T-helper 2 cell (primary cell): ENCODE measurements at places on chromosomes 13 and 19.
A peak's percentile ranks its signal among the peaks of the same experiment; 100 is the strongest.

DNA sequence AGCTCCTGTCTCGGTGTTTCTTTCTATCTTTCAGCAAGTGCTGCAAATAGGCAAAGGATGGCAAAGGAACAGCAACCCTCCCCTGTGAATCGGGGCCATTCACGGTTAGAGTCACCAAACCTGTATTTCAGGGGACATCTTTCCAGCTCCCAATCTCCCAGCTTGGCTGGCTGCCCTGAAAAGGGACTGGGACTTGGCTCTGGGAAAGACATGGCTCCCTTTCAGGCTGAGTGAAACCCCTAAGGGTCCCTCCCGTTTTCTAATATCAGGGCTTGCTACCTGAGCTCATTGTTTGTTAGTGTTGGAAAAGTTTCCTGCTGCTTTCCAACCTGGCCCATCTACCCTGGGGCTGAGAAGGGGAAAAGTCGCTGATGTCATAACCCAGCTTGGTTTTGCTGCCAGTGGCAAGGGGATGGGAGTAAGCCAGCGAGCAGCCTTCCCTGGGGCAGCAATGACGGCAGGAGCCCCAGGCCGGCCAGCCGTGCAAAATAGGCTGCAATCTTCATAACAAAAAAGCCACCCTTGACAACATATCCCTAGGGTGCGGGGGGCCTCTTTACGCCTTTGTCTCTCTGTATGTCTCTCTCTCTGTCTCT, 29.9 kb downstream of the SERP2 start:
- DNase-seq, result no peak

DNA sequence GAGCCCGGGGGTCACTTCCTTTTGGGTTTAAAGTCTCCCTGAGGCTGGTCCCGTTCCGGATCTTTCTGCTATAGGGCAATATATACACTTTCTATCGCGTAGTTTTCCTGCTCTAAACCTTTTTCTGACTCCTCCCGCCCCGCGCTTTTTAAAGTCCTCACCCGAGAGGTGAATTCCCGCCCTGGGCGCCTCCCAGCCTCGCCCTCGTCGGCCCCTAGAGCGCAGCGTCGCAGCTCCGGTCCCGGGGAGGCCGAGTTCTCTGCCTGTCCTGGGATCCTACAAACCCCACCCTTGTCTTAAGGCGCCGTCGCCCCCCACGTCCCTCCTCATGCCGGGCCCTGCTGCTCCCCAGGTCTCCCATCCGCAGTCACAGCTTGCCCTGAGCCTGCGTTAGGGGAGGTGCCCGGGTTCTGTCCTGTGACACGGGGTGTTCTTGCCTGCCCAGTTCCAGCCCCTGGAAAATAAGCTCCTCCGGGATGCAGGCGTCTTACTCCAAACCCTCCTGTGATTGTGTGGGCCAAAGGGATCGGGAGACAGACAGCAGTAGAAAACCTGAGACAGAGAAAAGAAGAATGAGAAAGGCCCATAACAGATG, 491 bp downstream of the ZNF525 start:
- peak; percentile 12 for DNase-seq

- DNase-seq, result no peak
Measured at GRCh38 chr13:95471960-95472359, 80.6 kb upstream of the CLDN10 start.

GRCh38 chr13:76226941-76227340, 590.8 kb downstream of the LMO7 start:
- DNase-seq, result no peak

GRCh38 chr13:19959141-19959830, 759 bp downstream of the ZMYM2 start:
- peak; percentile 56 for DNase-seq

DNA sequence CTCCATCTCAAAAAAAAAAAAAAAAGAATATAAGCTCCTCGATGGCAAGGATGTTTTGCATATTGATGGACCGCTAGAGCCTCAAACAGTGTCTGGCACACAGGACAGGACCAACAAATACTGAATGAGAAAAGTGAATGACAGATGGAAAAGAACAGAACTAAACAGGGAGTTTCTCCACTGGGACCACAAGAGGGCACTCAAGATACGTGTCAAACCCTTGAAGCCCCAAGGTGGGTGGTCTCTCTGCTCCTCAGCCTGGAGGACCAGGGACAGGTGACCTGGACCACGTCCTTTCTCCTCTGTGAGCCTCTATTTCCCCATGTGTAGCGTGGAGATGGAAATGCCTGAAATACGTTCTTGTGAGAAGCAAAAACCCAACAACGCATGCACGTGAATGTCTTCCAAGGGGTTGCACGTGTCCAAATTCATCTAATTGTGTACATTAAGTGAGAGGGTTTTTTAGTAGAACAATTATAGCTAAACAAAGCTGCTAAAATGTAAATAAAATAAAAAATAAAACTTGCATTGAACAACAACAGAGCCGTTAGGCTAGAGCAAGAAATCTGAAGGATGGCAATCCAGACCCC, 5.7 kb upstream of the CDC42EP5 start:
- DNase-seq, result no peak
